Stimulated activated CD8-positive, alpha-beta memory T cell treated with anti-CD3 and anti-CD28 coated beads, Interleukin-15, amount 100 ng/mL, for 1 hour (primary cell): ENCODE measurements at places on chromosomes 16 and 17.

DNA sequence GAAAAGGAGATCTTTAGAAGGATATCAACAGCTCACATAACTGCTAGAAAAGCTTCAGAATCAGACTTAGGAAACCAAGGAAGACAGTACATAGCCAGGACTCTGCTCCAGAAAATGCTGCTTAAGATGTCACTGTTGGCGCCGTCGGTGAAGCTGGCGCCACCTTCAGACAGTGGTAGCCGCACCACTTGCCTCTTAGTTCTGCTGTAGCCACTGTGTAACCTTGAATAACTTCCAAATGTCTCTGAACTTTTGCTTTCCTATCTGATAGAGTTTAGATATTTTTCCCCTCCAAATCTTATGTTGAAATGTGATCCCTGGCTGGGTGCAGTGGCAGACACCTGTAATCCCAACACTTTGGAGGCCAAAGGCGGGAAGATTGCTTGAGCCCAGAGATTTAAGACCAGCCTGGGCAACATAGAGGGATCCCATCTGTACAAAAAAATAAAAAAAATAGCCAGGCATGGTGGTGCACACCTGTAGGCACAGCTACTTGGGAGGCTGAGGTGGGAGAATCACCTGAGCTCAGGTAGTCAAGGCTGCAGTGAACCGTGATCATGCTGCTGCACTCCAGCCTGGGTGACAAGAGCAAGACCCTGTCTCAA, 6.3 kb upstream of the USP31 start:
- no peak for DNase-seq

- no peak for DNase-seq
Observed at GRCh38 chr16:47895146-47895545, 260.6 kb downstream of the ABCC12 start.

GRCh38 chr16:82960918-82961317, 334.1 kb downstream of the CDH13 start:
- no peak for DNase-seq

- no peak for DNase-seq
Observed at GRCh38 chr17:72387487-72387886, 266.7 kb downstream of the SOX9 start.

GRCh38 chr17:58572846-58573245, 58.4 kb upstream of the MTMR4 start:
- no peak for DNase-seq

DNA sequence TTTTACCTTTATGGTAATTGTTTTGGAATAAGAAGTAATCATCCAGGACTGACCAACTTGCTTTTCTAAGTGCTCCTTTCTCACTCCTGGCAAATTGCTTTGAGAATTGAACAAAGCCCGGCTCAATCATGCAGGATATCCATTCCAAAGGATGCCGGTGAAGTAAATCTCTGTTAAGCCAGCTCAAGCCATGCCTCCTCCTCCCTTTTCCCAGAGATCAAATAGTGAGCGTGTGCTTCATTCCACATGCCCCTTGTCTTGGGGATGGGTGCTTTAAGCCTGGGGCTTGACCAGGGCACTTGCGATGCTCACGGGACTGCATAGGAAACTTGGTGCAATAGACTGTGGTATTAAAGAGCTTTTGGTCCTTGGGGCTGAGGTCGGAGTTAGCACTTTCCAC, 90.7 kb downstream of the UTP18 start:
- no peak for DNase-seq

GRCh38 chr16:23692190-23692837, 13.6 kb downstream of the PLK1 start:
- DNase-seq: no peak

DNA sequence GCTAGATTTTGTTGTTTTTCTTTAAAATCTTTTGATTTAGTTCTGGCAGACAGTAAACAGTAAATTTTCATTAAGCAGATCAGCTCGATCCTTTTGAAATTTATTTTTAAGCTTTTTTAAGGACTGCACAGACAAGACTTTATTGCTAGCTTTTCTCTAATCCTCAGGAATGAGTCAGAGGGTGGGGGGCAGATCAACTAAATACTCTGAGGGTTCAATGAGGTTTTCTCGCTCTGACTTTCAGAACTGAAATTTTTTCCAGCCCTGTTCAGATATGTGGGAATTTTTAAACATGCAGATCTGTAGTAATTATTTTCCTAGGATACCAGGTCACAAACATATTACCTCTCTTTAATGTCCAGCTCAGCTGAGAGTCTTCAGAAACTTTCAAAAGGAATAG, 977.2 kb downstream of the CDH11 start:
- no peak for DNase-seq

DNA sequence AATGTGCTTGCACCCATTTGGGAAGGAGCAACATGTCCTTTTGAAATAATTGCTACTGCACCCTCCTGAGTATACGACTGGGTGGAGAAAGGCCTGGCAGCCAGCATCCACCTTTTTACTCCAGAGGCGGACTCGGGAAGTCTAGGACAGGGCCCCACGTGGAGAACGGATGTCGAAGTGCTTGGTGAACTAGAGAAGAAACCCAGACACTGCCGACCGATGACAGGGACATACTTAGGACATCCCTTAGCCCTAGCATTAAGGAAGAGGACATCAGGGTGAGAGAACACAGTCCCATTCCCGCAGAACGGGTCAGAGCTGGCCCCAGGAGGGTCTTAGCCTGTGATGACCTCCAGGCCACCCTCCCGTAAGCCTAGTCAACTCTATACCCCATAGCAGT, 3.8 kb downstream of the YBX2 start:
- no peak for DNase-seq

GRCh38 chr17:32992321-32993033, 830 bp downstream of the SPACA3 start:
- DNase-seq: no peak

DNA sequence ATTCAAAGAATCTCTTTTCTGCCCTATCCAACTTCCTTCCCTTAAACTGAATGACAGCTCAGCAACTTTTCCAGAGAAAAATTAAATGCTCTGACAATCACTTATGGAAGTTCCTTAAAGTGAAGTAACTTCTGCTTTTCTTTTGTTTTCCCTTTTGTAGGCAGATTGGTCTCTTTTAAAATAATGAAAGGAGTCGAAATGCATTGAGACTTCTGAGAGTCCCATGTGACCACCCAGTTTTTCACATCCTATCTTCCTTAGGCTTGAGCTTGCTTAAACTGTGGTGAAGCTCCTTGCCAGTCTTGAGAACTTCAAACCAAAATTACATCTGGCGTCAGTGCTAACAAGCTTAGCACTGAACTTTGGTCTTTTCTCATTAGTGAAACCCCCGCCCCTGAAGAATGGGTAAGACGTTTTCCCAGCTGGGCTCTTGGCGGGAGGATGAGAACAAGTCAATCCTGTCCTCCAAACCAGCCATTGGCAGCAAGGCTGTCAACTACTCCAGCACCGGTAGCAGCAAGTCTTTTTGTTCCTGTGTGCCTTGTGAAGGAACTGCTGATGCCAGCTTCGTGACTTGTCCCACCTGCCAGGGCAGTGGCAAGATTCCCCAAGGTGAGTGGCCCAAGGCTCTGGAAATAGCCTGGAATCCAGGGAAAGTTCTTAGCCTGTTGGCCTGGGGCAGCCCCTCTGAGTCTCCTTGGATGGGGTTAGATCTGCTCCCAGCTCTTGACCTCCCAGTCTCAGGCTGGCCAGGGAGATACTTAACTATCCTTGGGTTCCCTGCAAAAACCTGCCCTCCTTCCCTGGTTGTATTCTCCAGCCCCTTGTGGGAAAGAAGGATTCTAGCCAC, 1.2 kb downstream of the TMEM106A start:
- no peak for DNase-seq

- no peak for DNase-seq
Observed at GRCh38 chr17:38560503-38561318, 45.0 kb downstream of the SRCIN1 start.

DNA sequence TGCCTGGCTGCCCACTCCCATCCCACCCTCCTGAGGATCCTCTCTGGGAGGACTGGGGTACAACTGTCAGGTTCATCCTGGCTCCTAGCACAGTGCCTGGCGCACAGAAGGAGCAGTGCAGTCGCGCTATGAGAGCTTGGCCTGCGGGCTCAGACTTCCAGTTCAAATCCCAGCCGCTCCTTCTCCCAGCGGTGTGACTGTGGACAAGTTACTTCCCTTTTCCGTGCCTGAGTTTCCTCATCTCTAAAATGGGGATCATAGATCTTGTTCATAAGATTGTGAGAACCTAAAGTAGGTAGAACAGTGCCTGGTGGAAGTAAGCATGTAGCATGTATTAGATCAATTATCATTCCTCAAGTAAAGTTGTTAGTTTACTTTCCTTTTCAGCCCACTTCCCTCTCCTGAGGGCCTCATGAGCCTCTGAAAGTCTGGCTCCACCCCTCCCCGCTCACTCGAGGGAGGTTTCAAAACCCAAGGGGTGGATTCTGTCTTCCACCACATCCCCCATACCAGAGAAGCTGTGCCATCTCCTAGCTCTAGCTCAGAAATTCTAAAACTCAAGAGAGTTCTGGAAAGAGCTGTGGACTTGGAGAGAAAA, 19.9 kb upstream of the COL1A1 start:
- DNase-seq: no peak

DNA sequence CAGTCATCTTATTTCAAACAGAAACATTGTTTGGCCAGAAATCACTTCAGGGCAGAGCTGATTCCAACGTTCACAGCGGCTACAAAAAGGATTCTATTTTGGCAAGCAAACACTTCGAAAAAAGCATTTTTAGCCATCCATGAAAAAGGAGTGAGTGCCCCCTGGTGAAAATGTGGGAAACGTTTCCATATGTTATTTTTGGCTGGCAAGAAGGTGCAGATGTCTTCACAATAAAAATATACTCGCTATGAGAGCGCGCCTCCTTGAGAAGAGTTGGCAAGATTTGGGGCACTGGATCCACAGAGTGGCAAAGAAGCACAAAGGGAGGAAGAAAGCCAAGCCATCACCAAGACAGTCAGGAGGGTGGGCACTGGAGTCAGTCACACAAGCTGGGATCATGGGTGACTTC, 191.1 kb downstream of the CHD9NB start:
- DNase-seq: no peak

DNA sequence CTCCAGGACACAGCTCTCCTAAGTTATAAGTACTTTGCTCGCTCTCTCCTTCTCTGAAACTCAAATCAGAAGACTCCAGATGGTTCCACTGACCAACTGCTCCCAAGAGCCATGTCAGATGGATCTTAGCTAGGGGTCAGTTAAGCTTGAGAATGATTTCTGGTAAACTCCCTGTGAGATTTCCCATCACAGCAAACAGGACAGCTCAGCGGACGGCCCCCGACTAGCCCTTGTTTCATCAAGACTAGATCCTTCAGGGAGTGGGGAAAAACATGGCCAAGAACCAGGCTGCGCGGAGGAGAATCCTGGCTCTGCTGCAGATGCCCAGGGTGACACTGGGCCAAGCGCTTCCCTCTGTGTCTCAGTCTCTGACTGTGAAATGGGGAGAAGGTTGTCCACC, 159.8 kb downstream of the C16orf78 start:
- no peak for DNase-seq

DNA sequence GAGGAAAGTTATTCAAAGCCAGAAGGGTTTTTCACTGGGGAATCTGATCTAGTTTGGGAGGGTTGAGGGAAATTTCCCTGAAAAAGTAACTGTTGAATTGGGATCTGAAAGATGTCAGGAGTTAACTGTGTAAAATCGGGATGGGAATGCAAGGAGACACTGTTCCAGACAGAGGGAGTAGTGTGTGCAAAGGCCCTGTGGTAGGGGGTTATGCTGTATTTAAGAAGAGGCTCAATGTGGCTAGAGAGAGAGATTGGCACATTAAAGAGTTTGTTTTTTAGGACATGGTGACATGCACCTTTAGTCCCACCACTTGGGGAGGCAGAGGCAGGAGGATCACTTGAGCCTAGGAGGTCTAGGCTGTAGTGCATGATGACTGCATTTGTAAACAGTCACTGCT, 16.9 kb downstream of the CDH3 start:
- DNase-seq: no peak
